ENCODE measurements at places on chromosomes 13 and 19. TPM values are rescaled to one million over a fixed set of nuclear protein-coding genes. Genes with fewer than 3 reads are reported as not detected.

CHMP2A gene
- 196 TPM for polyA plus RNA-seq

KLK3 gene
- polyA plus RNA-seq: 4.2 TPM

DNA sequence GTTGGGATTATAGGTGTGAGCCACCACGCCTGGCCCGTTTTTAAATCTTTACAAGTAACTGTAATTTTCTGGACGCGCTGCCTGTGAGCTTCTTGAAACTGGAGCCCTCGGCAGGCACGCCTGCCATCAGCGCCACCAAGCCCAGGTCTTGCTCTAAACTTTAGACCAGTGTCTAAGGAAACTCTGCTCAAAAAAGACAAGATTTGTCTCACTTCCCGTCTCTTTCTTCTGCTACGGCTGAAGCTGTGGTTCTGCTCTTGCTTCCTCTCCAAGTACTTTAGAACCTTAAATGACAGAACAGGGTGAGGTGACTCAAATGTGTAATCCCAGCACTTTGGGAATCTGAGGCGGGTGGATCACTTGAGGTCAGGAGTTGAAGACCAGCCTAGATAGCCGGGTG, 24.9 kb downstream of the RCN3 start:
- H3K4me1 ChIP-seq: peaks cover 3% of the 10 kb centered on the region
- no peaks in the 10 kb centered on the region for H3K27me3 ChIP-seq
- no peak overlapping the region for H3K4me3 ChIP-seq
- no peak for DNase-seq

- DNase-seq: peak; percentile 72
- peaks cover 16% of the 10 kb centered on the region for H3K4me1 ChIP-seq
- H3K27me3 ChIP-seq: no peaks in the 10 kb centered on the region
- no peaks in the 10 kb centered on the region for H3K36me3 ChIP-seq
Observed at GRCh38 chr13:31200637-31200971, 829 bp downstream of the B3GLCT start.

- H3K27me3 ChIP-seq: no peaks in the 10 kb centered on the region
- DNase-seq: peak; percentile 99
- peak within 1 kb of the TSS; percentile 97 for H3K27ac ChIP-seq
- H3K36me3 ChIP-seq: peaks cover 15% of the 10 kb centered on the region
- peaks cover 53% of the 10 kb centered on the region for H3K4me1 ChIP-seq
- peak within 1 kb of the TSS; percentile 73 for H3K4me3 ChIP-seq
Observed at GRCh38 chr19:47274071-47274890, at the start of gene INAFM1. Gene INAFM1 (plus strand): TSS chr19:47274885. CDS start chr19:47274920, 35 bp downstream.

DNA sequence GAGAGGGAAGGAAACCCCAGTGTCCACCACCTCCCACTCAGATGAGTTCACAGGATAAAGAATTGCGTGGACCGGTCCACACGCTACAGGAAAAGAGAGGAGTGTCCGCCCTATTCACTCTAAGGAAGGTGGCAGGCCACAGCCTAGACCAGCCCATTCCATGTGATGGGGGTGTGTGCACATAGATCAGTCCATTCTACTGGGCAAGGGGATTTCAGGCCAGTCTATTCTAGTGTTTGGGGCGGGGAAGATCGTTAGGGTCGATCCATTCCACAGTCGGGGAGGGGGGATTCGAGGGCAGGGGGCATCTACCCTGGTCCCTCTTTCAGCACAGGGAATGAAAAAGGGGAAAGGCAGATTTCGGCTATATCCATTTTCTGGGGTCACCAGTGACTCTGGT, 7.8 kb downstream of the FIZ1 start:
- no peaks in the 10 kb centered on the region for H3K36me3 ChIP-seq
- no peak overlapping the region for H3K4me3 ChIP-seq
- DNase-seq: no peak
- H3K27ac ChIP-seq: no peak overlapping the region
- H3K4me1 ChIP-seq: peaks cover 13% of the 10 kb centered on the region
- H3K27me3 ChIP-seq: no peaks in the 10 kb centered on the region

DNA sequence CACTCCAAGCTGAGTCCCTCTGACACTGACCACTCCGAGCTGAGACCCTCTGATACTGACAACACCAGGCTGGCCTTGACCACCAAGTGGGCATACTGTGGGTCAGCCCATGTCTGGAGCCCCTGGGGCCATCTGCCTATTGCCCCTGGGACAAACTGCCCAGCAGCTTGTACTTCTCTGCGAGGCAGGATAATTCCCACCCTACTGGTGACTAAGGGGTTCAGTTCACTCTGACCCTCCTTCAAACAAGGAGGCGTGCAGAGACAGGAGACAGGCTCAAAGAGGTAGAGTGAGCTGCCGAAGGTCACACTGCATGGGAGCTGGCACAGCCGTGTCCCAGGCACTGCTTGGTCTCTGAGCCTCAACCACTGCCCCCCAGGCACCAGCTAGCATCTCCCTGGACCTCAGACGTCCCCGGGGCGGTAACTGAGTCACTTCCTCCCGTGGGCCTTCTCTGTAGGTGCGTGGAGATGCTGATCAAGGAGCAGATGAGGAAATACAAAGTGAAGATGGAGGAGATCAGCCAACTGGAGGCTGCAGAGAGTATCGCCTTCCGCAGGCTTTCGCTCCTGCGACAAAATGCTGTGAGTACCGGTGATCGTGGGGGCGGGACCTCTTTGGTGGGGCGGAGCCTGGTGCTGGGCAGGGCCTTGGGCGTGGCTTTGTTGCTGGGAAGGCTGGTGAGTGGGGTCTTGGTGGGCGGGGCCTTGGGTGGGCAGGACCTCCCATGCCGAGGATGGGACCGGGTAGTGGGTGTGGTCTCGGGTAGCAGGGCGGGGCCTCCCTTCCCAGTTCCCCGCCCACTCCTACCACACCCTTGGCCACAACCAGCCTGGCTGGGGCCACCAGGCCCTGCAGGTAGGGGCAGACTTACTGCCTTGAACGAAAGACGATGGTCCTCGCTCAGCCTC, 5.8 kb upstream of the USE1 start:
- H3K36me3 ChIP-seq: peaks cover 10% of the 10 kb centered on the region
- no peak for DNase-seq
- H3K27me3 ChIP-seq: no peaks in the 10 kb centered on the region
- no peaks in the 10 kb centered on the region for H3K4me1 ChIP-seq
- H3K27ac ChIP-seq: no peak overlapping the region

GRCh38 chr13:32426990-32427851, 709 bp downstream of the N4BP2L1 start:
- no peaks in the 10 kb centered on the region for H3K27me3 ChIP-seq
- H3K4me1 ChIP-seq: peaks cover 24% of the 10 kb centered on the region
- peak overlapping the region; percentile 91 for H3K4me3 ChIP-seq
- peak; percentile 83 for DNase-seq
- H3K36me3 ChIP-seq: no peaks in the 10 kb centered on the region

Data from sigmoid colon (tissue), 7 donors.